Motor neuron (in vitro differentiated cells): ENCODE measurements at places on chromosomes 4 and X. TPM values are rescaled to one million over a fixed set of nuclear protein-coding genes. Genes with fewer than 3 reads are reported as not detected.
A peak's percentile ranks its signal among the peaks of the same experiment; 100 is the strongest.

Gene PPP1R2C
- not detected in 2 replicates for total RNA-seq

Gene MTCP1
- 11.2 and 12.3 TPM in 2 replicates for total RNA-seq

Gene SH3RF1
- total RNA-seq = 13.0 and 13.6 TPM in 2 replicates

Gene ATP2B3
- 0.81 and 0.87 TPM in 2 replicates for total RNA-seq

DNA sequence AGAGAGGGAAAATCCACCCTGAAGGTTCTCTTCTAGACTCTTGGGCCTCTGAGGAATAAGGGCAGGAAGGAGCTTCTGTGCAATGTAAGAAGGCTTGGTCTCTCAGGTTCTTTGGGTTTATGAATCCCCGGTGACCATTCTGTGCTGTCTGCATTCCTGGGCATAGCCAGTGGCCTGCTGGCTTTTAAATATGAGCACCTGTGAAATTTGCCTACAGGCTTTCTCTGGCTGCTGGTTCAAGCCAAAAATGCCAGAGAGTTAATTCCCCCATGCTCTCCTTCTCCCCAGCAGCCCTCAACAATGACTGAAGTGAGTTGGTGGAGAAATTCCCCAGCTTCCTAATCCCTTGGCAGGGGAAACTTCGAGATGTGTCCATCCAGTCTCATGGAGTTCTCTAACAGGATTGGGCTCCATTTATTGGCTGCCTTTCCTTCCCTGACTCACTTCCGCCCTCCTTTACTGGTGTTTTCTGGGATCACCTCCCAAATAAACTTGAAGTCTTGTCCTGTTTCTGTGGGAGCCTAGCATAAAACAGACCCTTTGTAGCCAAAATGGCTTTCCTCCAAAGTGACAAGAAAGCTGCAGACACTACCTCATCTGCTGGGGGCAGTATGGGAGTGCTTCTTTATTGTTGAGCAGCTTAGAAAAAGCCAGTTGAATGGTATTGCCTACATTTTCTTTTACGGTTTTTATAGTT lies 179.4 kb upstream of the CASK start:
- ATAC-seq = no peak

GRCh38 chrX:43880425-43880824 lies 1.8 kb downstream of the MAOB start:
- ATAC-seq = no peak

DNA sequence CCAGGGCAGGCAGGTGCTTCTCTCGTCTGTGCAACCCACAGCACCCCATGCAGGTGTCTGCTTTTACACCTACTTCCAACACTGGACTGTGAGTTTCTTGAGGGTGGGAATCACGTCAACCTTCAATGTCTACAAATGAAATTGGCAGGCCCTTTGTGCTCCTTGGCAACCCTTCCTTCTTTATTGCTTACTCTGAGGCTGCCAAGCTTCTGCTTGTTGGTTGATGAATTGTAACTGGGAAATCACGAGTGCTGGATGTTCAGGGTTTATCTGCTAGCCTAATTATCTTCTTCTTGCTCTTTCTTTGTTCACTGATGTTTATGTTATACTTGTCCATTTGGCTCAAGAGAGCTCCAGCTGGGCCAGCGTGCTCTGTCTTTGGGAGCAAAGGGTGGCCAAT lies 2.5 kb upstream of the DGAT2L6 start:
- peak; percentile 40 for ATAC-seq

DNA sequence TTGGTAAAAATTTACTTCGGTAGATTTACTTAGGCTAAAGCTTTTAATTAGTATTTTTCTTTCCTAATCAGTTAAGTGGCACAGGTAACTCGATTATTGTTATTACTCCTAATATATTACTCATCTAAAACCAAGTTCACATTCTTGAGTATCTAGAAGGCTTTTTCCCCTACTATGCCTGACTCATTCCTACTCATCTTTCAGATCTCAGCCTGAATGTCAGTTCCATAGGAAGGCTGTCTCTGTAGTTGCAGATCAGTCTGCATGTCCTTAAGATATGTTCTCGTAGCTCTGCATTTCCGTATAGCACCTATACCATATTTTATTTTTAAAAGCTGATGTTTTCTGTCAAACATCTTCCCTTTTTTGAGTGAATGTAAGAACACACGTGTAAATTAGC lies 5.9 kb upstream of the FAM184B start:
- ATAC-seq = no peak

DNA sequence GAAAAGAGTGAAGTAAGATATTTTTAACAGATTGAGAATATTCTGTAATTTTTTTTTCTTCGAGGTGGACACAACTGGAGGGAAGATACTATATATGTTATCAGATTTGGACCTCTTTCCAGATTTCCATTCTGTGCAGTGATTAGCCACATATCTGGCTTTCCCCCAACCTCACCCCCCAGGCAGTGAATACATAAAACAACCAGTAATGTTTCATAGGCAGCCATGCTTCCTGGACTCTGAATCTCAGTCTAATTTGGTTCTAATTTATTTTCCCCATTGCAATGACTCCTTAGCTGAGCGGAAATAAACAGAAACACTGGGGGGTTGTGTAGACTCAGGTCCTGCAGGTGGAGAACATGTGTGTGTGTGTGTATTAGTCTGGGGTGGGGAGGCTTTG lies 226.5 kb downstream of the FBXW7 start:
- ATAC-seq = peak; percentile 42

GRCh38 chr4:184384056-184384809 lies 90.1 kb downstream of the IRF2 start:
- ATAC-seq = peak; percentile 59

GRCh38 chr4:54482529-54483200 lies 175.1 kb upstream of the KIT start:
- ATAC-seq = no peak

GRCh38 chr4:76060506-76060905 lies 14.0 kb upstream of the ART3 start:
- no peak for ATAC-seq

GRCh38 chrX:57822818-57823217 lies 87.4 kb downstream of the ZXDA start:
- no peak for ATAC-seq

- peak; percentile 11 for ATAC-seq
These were observed 1.4 kb downstream of the PAQR3 start for GRCh38 chr4:78937837-78938236.
